ENCODE measurements at places on chromosomes 6 and 20. TPM values are rescaled to one million over a fixed set of nuclear protein-coding genes. Genes with fewer than 3 reads are reported as not detected.

Gene MEP1A
- not detected for total RNA-seq

Gene ATP6V1G2
- 5.0 TPM for total RNA-seq

Gene TMEM74B
- total RNA-seq, result not detected

Gene FGD2
- 39.3 TPM for total RNA-seq

Gene BLOC1S5
- 12.7 TPM for total RNA-seq

Gene ADAM33
- total RNA-seq, result 49.9 TPM

Gene SNRPB2
- 28.9 TPM for total RNA-seq

Gene NKX2-4
- total RNA-seq, result not detected

Gene DDRGK1
- total RNA-seq, result 70.6 TPM

Gene RAET1E
- not detected for total RNA-seq

Gene GRM1
- not detected for total RNA-seq

Gene CD93
- 27.2 TPM for total RNA-seq

Gene NKX2-2
- not detected for total RNA-seq

Gene LST1
- total RNA-seq, result 19.8 TPM

Gene POPDC3
- 0.41 TPM for total RNA-seq

Gene ADGRB3
- 9.9 TPM for total RNA-seq

Gene SPATA2
- 2.6 TPM for total RNA-seq

Gene ASIP
- not detected for total RNA-seq

Gene ANKEF1
- total RNA-seq, result 1.1 TPM

Gene YTHDF1
- 25.0 TPM for total RNA-seq

Gene VGLL2
- not detected for total RNA-seq

Gene YIPF3
- 66.5 TPM for total RNA-seq

Gene CCN6
- total RNA-seq, result not detected

Gene SULF2
- 28.2 TPM for total RNA-seq

Gene PTK6
- total RNA-seq, result 0.28 TPM

Gene PRICKLE4
- total RNA-seq, result 4.1 TPM

Gene PTPRK
- 47.4 TPM for total RNA-seq

Gene MATN4
- total RNA-seq, result not detected

Gene SRF
- total RNA-seq, result 85.9 TPM
